ENCODE measurements at places on chromosomes 3 and 15. TPM values are rescaled to one million over a fixed set of nuclear protein-coding genes. Genes with fewer than 3 reads are reported as not detected.

THRB gene
- total RNA-seq: 11.2 TPM

TRIM71 gene
- total RNA-seq: not detected

GPR149 gene
- total RNA-seq: not detected

LSAMP gene
- total RNA-seq: not detected

MGLL gene
- 28.2 TPM for total RNA-seq

CCK gene
- total RNA-seq: 2.7 TPM

GOLGA8J gene
- not detected for total RNA-seq

POPDC2 gene
- 3.5 TPM for total RNA-seq

DNA sequence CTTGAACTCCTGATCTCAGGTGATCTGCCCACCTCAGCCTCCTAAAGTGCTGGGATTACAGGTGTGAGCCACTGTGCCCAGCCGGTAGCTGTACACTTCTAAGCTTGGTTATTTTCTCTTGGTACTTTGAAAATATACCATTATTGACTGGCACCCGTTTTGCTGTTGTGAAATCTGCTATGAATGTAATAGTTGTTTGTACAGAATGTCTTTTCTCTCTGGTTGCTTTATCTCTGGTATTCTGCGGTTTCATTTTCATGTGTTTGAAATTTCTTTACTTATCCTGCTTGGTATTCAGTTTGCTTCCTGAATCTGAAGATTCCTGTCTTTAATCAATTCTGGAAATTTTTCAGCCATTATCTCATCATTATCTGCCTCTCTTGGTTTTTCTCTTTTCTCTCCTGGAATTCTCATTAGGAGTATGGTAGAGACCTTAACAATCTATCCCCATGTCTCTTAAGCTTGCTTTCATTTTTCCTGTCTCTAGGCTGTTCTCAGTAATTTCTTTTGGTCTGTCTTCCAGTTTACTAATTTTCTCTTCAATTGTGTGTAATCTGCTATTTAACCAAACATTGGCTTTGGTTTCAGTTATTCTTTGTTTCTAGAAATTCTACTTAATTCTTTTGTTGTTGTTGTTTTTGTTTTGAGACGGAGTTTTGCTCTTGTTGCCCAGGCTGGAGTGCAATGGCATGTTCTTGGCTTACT is 2.8 kb upstream of the PAK2 start:
- H3K27me3 ChIP-seq: no peaks in the 10 kb centered on the region
- no peak overlapping the region for H3K27ac ChIP-seq
- H3K4me3 ChIP-seq: no peak overlapping the region
- 0 out of 2 replicates have a peak, but pooled peaks cover 13% of the 10 kb centered on the region for H3K36me3 ChIP-seq

DNA sequence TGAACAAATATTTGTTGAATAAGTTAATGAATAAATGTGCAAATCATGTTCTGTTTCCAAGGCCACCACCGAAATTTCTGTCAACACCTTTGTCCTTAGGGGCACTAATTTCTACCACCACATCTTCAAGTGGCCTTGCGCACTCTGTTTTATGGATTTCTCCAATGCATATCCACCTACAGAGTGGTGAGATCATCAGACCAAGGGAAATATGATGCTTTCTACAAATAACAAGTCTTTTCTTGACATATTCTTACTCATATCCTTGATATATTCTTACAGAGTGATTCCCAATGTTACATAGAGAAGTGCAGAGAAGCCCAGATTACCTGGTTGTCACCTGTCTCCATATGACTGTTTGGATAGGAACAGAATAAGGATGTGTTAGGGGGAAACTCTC is 36.1 kb upstream of the TMCO5A start:
- DNase-seq: no peak
- H3K36me3 ChIP-seq: no peaks in the 10 kb centered on the region
- no peaks in the 10 kb centered on the region for H3K27me3 ChIP-seq
- H3K4me1 ChIP-seq: peaks cover 9% of the 10 kb centered on the region

- DNase-seq: no peak
- H3K27ac ChIP-seq: no peak overlapping the region
- no peak overlapping the region for H3K4me3 ChIP-seq
- no peaks in the 10 kb centered on the region for H3K27me3 ChIP-seq
Observed at GRCh38 chr15:76286271-76286879, 24.9 kb downstream of the ETFA start.

DNA sequence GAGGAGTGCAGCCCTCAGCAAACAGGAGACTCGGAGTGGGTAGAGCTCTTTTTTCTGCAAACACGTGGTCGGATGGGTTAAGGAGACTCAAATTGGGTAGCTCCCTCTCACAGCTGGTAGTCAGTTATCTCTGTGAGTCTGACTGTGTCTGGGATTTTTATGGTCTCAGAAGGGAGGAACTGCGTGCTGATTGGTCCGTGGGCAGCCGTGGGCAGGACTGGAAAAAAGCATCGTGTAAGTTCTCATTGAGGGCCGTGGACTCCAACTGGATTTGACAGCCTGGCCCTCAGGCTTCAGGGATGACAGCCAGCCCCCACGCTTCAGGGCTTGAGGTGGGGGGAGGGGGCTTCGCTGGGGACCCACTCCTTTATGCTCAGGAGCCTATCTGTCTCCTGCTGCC is 463.9 kb downstream of the EPHA3 start:
- no peak overlapping the region for H3K27ac ChIP-seq
- H3K27me3 ChIP-seq: no peaks in the 10 kb centered on the region
- no peaks in the 10 kb centered on the region for H3K4me1 ChIP-seq

DNA sequence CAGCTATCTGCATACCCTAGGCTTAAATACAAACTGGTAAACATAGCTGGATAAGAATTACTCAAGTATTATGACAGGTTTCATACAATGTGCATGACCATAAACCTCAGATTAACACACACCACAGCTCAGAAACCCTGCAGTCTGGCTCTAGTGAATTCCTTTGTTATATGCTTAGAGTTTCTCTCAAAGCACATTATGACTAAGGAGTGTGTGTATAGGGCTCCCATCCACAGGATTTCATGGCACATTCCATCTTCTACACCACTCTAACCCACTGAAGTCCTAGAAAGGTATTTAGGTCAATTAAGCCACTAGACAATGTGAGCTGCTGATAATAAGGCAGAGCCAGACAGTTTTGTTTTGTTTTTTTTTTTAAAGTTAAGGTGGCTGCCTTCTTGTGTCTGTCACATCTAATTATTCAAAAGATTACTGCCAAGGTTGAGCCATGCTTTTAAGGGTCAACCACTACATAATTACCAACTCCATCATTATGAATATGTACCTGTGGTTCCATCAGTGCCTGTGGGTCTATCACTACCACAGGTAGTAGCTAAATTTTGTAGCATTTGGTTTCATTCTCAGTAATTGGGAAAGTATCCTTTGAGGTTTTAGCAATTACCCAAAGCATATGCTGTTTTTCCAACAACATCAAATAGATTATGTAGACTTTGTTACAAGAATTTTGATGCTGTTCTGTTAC is 107.0 kb downstream of the ALCAM start:
- H3K4me3 ChIP-seq: no peak overlapping the region
- H3K27me3 ChIP-seq: no peaks in the 10 kb centered on the region
- DNase-seq: no peak
- no peaks in the 10 kb centered on the region for H3K36me3 ChIP-seq
- no peak overlapping the region for H3K27ac ChIP-seq

GRCh38 chr3:106617276-106617675 is 748.5 kb upstream of the CBLB start:
- H3K4me1 ChIP-seq: no peaks in the 10 kb centered on the region
- DNase-seq: no peak
- no peak overlapping the region for H3K4me3 ChIP-seq
- H3K36me3 ChIP-seq: no peaks in the 10 kb centered on the region
- H3K27ac ChIP-seq: no peak overlapping the region
- H3K27me3 ChIP-seq: no peaks in the 10 kb centered on the region

DNA sequence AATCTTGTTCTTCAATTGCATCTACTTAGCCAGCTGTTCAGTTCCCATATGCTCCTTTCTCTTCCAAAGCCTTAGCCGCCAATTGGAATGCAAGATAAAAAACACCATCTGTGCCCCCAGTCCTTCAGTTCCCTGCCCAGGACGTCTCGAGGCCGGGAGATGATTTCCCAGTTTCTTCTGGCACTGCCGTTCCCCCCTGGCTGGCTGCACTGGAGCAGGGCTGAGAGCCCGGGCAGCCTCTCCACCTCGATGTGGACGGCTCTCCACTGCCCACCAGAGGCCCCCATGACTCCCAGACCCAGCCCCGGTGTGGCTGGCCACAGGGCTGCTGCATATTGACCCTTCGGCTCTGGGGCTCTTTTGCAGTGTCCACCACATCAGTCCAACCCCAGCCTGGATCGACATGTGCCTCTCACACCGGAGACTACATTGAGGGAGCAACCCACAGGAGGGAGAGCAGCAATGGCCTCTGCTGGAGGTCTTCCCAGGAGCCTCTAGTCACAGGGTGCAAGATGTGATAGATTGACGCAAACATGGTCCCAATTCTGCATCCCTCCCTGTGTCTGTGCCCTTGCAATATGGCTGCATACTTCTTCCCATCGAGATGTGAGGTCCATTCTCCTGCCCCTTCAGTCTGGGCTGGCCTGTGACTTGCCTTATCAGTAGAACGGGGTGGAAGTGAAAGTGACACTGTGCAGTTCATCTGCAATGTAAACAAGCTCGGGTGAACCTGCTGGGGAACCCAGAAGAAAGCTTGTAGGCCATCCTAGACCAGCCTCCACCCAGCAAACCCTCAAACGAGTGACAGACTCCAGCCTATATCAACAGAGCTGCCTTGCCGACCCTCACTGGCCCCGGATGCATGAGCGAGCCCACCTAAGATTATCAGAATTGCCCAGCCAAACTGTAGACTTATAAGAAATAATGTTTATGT is 52.3 kb upstream of the PRR20G start:
- no peaks in the 10 kb centered on the region for H3K36me3 ChIP-seq
- H3K4me1 ChIP-seq: no peaks in the 10 kb centered on the region
- H3K4me3 ChIP-seq: no peak overlapping the region
- H3K27me3 ChIP-seq: peaks cover 39% of the 10 kb centered on the region
- H3K27ac ChIP-seq: no peak overlapping the region

DNA sequence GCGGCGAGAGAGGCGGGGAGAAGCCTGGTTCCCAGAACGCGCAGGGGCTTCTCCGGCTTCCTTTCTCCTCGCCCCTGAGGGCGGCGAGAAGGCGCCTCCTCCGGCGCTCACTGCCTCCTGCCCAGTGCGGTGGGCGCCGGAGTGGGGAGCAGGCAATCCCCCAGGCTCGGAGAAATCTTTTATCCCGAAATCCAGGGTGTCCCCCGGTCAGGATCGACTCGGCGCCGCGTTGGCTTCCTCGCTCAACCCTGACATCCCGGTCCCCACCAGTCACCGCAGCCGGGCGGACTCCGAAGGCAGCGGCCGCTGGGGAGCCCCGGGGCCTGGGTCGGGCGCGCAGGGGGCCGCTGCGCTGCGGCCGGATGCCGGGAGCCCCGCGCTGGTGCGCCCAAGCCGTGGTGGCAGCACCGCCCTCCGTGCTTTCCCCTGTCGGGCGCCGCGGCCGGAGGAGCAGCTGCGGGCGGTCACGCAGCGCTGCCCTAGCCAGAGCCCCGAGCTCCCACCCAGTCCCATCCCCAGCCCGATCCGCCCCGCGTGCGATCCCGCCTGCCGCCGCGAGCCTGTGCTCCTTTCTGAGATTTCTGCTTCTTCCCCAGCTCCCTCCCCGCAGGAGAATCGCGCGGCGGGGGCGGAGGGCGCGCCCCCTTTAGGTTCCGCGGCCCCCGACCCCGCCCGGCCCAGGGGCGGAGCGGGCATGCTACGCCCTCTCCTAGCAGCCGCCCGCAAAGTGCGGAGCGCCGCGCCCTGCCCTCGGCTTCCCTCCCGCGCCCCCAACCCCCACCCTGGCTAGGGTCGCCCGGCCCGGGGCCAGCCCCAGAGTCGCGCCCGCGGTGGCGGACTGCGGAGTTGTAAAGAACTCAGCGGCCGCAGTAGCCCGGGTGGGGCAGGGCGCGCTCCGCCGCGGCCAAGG is 683 bp upstream of the CACNA2D3 start:
- H3K4me1 ChIP-seq: no peaks in the 10 kb centered on the region
- no peak overlapping the region for H3K4me3 ChIP-seq
- no peak overlapping the region for H3K27ac ChIP-seq
- peaks cover 10% of the 10 kb centered on the region for H3K27me3 ChIP-seq

- H3K4me3 ChIP-seq: no peak overlapping the region
- H3K4me1 ChIP-seq: peaks cover 8% of the 10 kb centered on the region
- H3K36me3 ChIP-seq: no peaks in the 10 kb centered on the region
- H3K27me3 ChIP-seq: no peaks in the 10 kb centered on the region
Observed at GRCh38 chr3:172868582-172869200, 118.2 kb downstream of the ECT2 start.

DNA sequence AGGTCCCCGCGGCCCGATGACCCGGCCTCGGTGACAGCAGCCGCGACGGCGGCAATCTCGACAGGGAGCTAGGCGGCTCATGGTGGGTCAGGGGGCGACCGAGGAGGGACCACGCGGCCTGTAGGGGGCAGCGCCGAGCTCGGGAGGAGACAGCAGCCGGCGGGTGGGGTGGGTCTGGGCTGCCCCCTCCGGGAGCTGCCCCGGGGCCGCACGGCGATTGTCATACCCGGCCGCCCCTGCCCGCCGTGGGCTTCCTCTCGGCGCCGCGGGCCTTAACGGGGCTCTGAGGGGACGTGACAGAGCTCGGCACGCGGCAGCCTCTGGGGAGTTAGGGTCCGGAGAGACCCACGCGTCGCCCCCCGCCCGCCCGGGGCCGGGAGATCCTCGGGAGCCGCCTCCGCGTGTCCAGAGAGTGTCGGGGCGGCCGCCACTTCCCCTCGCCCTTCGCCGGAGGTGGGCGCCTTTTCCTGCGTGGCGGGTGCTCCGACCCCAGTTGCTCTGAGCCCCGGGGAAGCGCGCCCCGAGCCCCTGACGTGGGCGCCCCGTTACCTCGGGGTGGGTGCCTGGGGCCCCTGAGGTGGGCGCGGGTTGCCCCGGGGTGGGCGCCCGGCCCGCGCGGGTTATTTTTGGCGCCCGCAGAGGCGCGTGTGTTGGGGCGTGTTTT is 539 bp upstream of the PLCL2 start:
- H3K27ac ChIP-seq: no peak overlapping the region
- H3K27me3 ChIP-seq: no peaks in the 10 kb centered on the region
- peak; percentile 19 for DNase-seq
- no peaks in the 10 kb centered on the region for H3K36me3 ChIP-seq
- H3K4me1 ChIP-seq: peaks cover 27% of the 10 kb centered on the region

GRCh38 chr15:46091860-46092450 is 457.1 kb downstream of the SQOR start:
- H3K27ac ChIP-seq: no peak overlapping the region
- H3K27me3 ChIP-seq: no peaks in the 10 kb centered on the region
- H3K36me3 ChIP-seq: no peaks in the 10 kb centered on the region
- no peak overlapping the region for H3K4me3 ChIP-seq

DNA sequence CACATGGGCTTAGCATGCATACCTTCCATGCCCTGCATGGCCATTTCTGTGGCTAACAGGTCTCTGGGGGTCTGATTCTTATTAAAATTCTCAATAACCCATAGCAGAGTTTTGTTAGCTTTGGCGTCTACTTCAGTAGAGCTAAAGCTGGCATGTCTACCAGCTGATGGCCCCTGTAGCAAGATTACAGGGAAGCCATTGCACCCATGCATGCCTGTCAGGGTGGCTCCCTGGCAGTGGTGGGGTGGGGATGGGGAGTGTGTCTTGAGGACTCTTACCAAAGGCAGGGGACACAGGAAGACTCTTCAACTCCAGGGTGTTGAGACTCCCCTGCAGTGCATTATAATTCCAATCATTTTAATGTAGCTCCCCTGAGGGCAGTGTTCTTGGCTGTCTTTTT is 4.7 kb downstream of the KY start:
- DNase-seq: no peak
- H3K36me3 ChIP-seq: no peaks in the 10 kb centered on the region
- H3K27me3 ChIP-seq: peaks cover 75% of the 10 kb centered on the region
- H3K4me1 ChIP-seq: no peaks in the 10 kb centered on the region
- H3K4me3 ChIP-seq: no peak overlapping the region
- no peak overlapping the region for H3K27ac ChIP-seq

GRCh38 chr3:183502237-183503181 is 53.0 kb downstream of the KLHL6 start:
- H3K4me3 ChIP-seq: no peak overlapping the region
- no peaks in the 10 kb centered on the region for H3K27me3 ChIP-seq
- no peaks in the 10 kb centered on the region for H3K4me1 ChIP-seq
- H3K36me3 ChIP-seq: no peaks in the 10 kb centered on the region

All from PC-9 (cell line).